ENCODE measurements at places on chromosomes 1 and 21.
A peak's percentile ranks its signal among the peaks of the same experiment; 100 is the strongest.

DNA sequence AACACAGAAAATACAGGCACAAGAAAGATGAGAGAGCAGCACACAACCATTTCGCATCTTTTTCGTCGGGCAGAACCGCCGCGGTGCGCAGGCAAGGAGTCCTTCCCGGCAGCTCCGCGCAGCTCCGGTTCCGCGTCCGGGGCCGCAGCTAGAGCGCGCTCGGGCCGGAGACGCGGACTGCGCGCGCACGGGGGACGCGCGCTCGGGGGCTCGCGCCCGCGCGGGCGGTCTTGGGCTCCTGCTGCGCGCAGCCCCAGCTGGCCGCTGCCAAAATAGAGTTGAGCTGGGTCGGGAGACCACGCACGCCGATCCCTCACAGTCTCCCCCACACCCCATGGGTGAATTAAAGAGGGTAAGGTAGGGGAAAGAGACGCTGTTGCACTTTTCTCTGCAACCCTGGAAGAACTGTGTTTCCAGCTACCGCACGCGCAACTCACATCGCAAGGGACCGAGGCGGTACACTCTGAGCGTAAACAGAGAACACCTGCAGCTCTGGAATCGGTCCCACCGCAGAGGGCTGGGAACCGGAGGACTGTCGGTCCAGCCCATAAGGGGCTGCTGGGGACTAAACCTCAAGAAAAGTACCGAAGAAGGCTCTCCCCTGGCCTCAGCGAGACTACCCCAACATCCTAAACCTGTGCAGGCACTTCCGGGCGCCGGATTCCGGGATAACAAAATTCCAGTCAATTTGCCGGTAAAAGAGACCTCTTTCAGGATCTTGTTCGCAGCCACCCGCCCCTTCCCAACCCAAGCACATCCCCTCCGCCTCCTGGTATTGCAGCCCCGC lies 1.7 kb downstream of the NR5A2 start:
- no peak for DNase-seq

DNA sequence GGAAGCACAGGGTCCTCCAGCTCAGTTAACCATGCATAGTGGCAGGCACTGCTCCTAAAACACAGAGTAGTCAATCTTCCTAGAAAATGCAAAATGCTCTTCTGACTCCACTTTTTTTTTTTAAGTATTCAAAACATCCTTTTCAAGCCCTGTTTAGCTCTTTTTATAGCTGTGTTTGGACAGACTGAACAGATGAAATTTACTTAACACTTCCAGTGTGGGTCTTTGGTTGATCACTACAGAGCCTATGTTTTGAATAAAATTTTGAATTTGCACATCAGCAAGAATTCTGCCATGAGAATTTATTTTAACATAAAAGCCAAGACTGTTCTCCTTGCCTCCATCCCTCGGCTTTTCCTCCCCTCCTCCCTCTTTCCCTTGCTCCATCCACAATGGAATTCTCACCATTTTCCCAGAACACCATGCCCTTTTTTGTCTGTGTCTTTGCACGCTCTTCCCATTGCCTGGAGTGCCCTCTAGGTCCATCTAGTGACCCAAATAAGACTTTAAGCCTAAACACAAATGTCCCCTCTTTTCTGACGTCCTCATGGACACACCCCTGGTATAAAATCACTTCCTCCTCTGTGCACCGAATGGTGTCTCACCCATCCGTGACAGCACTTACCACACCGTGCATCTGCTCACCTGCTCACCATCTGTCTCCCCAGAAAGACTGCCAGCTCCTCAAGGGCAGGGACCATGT lies 24.0 kb upstream of the CPT2 start:
- no peak for DNase-seq

DNA sequence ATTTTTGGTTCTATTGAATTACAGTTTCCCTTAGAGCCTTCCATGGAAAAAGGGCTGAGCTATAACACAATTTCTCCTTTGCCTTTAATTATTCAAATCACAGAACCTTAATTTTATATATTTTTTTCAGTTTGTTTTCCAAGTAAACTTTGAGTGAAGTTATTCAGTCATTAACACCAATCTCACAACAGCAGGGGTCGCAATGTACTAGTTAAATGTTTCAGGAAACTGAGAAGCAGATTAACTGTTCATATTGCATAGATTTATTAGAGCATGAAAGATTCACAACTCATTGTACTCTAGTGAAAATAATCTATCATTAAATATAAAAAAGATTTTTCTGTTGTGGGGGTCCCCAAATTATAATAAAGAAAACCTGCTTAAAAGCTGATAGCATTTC lies 64.1 kb downstream of the KIFAP3 start:
- peak; percentile 25 for DNase-seq

DNA sequence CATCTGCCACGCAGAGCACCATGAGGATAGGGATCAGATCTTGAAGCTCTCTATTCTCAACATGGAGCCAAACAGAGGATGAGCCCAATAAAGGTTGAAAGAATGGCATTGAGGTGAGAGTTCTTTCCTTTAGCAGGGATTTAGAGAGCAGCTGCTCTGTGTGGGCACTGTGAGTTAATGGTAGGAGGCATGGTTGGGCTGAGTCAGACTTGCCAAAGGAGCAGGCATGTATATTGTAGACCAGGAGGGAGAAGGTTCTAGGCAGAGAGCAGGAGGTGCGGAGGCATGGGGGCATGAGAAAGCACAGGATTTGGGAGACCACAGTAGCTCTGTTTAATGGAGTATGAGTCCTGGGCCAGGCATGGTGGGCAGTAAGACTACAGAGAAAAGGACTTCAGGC lies 32.0 kb downstream of the TMEM53 start:
- DNase-seq = no peak

GRCh38 chr1:10195570-10195969 lies 14.8 kb upstream of the KIF1B start:
- no peak for DNase-seq

- DNase-seq = peak; percentile 36
Observed at GRCh38 chr1:225812488-225813213, 2.7 kb downstream of the EPHX1 start.

GRCh38 chr1:30183895-30184294 lies 539.5 kb downstream of the MATN1 start:
- no peak for DNase-seq

GRCh38 chr1:244010191-244010590 lies 40.9 kb upstream of the ZBTB18 start:
- DNase-seq = no peak

DNA sequence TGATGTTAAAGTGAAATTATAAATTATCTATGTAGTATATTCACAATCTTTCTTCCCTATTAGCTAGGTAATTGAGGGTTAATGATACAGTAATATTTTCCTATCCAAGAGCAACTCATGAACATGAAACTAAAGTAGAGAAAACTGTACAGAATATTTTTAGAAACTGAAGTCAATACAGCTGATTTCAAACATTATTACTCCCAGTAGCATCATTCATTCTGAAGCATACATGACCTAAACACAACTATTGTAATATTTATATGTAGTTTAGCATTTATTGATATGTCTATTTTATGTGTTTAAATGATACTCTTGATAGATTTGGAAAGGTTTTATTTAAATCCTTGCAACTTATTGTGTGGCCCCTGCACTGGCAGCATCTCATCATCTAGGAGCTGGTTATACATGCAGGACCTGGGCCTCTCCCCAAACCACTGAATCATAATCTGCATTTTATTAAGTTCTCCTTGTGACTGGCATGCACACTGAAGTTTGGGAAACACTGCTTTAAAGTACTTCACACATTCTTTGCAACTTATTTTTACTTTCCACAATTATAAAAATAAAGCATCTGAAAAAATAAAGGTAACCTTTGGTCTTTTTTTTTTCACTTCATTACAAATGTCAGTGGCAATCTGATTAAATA lies 199.9 kb downstream of the LRRC40 start:
- DNase-seq = no peak

- DNase-seq = no peak
Observed at GRCh38 chr1:156260896-156261295, 13.0 kb upstream of the PAQR6 start.

- no peak for DNase-seq
Observed at GRCh38 chr1:77688939-77689338, 6.5 kb upstream of the ZZZ3 start.

DNA sequence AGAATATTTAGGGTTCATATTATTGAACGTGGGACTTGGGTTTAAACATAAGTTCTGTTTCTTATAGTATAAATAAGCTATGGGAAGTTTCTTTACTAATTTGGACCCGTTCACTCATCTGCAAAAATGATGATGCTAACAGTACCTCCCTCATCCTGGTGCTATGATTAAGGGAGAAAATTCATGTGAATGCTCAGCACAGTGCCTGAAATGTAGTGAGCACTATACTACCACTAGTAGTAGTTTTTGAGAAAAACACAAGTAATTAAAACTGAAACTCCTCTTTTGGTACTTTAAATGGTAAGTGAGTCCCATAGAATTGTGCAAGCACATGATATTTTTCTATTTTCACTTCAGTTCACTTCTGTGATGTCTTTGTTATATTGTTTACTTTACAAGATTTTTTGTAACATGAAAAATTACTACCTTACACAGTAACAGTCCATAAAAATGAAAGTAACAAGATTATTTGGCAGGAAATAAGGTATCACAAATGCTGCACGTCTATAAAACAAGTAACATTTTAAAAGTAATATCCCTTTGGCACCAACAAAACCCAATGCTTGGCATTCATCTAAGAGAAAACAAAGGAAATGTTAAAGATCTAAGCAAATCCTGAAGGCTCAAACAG lies 11.3 kb upstream of the PTPRC start:
- no peak for DNase-seq

GRCh38 chr1:205711105-205712048 lies 31.1 kb upstream of the SLC45A3 start:
- DNase-seq = peak; percentile 82

GRCh38 chr1:20616847-20617487 lies 16.3 kb upstream of the PINK1 start:
- no peak for DNase-seq

GRCh38 chr1:201221201-201221846 lies 30.7 kb downstream of the IGFN1 start:
- DNase-seq = no peak

GRCh38 chr1:67298762-67299161 lies 8.9 kb upstream of the IL12RB2 start:
- no peak for DNase-seq

- DNase-seq = no peak
Observed at GRCh38 chr1:180815188-180815587, 97.5 kb upstream of the KIAA1614 start.

DNA sequence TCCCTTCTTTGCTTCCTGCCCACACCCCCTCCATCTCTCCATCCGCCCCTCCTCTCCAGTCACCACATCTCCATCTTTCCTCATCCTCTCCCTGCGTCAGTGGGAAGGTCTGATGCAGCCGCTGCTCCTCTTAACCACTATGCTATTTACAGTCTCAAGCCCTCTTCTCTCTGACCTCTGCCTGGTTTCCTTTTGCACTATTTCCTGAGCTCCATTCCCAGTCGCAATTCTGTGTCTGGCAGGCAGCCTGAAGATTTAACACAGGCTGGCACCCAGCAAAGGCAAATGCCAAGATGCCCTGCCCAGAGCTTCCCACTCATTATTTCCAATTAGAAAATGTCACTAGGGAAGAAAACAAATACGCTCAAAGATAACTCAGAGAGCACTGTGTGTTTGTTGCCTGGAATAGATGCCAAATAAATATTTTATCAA lies 89.6 kb upstream of the LPGAT1 start:
- no peak for DNase-seq

DNA sequence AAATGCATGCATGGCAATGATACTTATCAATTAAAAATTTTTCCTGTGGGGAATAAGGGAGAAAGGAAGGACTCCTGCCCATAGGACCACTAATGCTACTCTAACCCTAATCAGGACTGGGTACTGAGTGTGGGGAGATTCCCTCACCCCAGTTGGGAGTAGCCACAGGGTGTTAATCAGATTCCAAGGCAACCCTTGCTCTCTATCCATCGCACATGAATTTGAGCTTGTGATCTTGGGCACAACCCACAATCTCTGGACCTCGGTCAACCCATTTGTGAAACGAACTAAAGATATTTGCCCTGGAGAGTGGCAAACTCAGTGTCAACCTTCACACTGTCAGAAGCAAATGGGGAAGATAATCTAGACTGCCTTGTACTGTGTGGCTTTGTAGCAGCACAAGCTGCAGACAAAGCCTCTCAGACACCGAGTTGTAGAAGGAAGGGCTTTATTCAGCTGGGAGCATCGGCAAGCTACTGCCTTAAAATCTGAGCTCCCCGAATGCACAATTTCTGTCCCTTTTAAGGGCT lies 69.5 kb downstream of the SERINC2 start:
- no peak for DNase-seq

DNA sequence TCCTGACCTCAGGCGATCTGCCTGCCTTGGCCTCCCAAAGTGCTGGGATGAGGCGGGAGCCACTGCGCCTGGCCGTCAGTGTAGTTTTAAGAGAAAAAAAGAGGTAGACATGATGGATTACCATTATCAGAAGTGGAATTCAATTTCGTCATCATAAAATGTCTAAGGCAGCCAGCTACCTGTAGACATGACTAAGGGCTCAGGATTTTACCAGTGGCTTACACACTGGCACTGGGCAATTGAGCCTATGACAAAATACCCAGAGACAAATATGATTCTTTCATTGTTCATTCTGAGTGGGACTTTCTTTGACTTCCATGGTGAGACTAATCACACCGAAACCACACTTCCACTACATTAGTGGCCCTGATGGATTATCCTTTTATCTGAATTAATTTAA lies 181.5 kb downstream of the GABPA start:
- DNase-seq = no peak

DNA sequence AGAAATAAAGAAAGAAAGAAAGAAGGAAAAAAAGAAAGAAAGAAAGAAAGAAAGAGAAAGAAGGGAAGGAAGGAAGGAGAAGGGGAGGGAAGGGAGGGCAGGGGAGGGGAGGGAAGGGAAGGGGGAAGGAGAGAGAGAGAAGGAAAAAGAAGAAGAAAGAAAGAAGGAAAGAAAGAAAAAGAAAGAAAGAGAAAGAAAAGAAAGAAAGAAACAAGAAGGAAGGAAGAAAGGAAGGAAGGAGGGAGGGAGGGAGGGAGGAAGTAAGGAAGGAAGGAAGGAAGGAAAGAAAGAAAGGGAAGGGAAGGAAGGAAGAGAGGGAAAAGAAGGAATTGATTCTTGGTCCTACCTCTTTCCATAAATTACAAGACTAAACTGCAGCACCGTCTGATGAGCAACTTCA lies 186.1 kb downstream of the URB2 start:
- DNase-seq = no peak

DNA sequence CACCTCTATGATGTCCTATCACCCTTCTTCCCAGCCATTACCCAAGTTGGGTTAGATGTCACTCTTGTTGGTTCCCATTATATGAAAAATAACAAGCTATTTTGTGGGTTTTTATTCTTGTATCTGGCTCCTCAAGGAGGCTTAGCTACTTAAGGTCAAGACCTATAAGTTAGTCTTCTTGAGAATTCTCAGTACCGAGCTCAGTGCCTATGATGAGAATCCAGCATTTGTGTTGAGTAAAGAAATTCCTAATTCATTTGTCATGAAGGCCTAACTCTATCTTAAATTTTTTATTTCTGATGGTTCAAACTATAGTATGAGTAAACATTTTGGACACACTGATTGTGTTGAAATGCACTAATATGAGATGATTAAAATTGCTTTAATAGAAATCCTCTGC lies 15.9 kb downstream of the NUF2 start:
- DNase-seq = no peak
